ENCODE measurements at places on chromosomes 1 and 21.

DNA sequence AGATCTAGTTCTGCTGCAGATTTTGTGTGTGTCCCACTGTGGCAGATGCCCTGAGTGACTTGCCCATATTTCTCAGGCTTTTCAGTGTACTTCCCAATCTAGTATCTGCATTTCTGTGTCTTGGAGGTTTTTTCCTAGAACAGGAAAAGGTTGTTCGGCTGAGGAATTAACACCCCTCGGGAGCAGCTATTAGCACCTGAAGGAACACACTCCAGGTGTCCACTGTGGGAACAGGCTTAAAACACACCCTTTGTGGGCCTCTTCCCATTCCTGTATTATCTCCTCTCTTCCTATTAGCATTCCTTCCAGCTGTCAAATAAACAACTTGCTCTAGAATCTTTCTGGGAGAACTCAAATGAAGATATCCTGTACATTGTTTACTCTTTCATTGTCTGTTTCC is 178.3 kb downstream of the HMCN1 start:
- no peak for DNase-seq

DNA sequence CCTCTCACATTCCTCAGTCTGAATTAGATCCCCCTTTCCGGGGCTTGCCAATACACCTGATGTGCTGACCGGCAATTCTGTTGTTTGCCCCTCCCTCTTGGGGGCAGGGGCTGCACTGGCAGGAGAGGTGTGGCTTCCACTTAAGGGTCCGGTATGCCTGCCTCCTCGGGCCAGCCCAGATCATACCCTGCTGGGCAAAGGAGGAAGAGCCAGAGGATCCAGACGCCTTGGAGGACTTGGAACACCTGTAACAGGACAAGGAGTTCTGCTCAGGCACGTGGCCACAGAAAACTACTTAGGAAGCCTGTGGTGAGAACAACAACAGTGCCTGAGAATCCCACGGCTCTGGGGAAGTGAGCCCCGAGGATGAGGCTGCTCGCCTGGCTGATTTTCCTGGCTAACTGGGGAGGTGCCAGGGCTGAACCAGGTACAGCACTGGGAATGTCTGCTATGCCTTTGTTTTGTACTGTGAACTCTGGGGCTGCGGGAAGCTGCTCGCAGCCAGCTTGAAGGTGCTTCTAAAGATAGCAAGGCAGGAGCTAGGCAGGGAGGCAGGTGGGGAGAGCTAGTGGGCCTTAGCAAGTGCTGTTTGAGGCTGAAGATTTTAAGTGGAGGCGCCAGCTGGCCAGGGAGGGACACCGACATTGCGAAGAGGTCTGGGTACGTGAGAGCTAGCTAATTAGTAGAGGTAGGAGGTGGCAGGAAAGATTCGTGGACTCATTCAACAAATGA is at the start of gene SMPDL3B:
Gene SMPDL3B, plus strand, starts transcription at position 183 of the 732 bp plus-strand sequence. Its CDS starts 184 bp downstream, at position 367.
- DNase-seq, result no peak

DNA sequence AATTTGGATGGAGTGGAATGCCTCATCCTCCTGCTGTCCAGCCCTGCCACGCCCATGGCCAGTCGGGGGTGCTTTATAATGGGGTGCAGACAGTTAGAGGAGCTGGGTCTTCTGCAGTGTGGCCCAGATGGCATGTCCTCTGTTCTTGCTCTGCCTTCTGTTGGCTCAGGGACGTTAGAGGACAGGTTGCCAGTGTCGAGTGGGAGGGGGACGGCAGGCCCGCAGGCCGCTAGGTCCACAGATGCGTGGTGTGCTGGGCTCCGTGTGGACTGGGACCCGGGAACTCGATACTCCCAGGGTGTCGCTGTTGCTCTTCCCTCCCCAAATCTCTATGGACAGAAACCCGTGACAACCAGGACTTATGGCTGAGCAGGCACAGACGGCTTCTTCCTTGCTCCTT is 33.3 kb downstream of the SIM2 start:
- no peak for DNase-seq

GRCh38 chr1:231527586-231528171 is 790 bp upstream of the TSNAX start:
- DNase-seq, result no peak

- no peak for DNase-seq
Observed at GRCh38 chr21:44485796-44486195, 30.5 kb downstream of the LRRC3 start.

GRCh38 chr1:60262701-60263100 is 189.1 kb upstream of the C1orf87 start:
- DNase-seq, result no peak

- no peak for DNase-seq
Observed at GRCh38 chr1:8203551-8203950, 114.4 kb upstream of the SLC45A1 start.

Measured in HL-60 (cell line).